Brain (organoid and tissue), 16 donors: ENCODE measurements at places on chromosomes 12 and 14.
A peak's percentile ranks its signal among the peaks of the same experiment; 100 is the strongest.

GRCh38 chr12:64457032-64457431 is 5.1 kb downstream of the TBK1 start:
- DNase-seq, result no peak

DNA sequence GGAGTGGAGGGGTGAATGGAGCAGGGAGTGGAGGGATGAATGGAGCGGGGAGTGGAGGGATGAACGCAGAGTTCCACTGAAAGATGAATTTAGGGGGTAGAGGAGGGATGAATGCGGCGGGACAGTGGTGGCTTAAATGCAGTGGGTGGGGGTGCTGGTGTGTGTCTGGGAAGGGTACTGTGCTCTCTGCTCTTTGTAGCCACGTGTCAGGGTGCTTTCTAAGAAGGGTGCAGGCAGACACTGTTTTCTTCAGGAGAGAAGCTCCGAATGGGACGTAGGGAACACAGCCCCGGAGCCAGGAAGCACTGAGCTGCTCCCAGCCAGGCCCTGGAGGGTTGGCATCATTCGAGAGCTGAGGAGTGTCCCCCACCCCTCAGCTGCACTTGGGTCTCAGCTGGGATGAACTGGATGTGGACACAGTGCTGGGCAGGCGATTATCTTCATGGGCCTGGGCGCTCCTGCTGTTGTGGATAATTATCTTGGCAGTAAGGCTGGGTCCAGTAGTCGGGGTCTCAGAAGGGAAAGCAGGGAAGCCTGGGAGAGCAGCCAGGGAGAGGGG is 9.5 kb upstream of the CEP170B start:
- no peak for DNase-seq

GRCh38 chr14:70002589-70003346 is 123.6 kb downstream of the SMOC1 start:
- DNase-seq, result no peak

DNA sequence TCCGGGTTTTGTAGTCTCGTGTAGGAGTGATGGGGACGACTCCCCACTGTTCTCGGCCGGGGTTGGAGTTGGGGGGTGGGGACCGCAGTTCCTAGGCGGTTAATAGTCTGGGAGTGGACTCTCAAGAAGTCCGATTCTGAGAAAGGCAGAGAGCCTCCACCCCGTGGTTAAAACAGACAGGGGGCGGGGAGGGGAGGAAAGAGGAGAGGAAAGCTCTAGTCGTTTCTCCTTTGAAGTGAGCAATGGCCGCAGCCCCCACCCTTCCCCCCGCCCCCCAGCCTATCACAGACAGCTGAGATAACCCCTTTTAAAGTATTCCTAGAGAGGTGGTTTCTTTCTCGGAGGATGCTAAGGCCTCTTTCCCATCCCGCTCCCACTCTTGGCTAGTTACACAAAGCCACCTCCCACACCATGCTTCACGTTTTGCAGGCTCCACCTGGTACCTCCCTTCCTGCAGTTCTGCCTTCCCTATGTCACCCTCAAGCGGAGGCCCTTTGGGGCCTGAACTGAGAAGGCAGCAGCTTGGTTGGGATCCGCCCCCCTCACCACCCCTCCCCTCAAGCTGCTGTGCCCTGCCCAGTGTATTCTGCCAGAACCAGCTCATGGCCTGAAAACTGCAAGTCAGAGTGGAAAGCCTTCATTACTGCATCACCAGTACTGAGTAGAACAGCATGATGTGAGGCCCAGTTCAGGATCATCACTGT is 853 bp downstream of the USP5 start:
- DNase-seq, result peak; percentile 55

DNA sequence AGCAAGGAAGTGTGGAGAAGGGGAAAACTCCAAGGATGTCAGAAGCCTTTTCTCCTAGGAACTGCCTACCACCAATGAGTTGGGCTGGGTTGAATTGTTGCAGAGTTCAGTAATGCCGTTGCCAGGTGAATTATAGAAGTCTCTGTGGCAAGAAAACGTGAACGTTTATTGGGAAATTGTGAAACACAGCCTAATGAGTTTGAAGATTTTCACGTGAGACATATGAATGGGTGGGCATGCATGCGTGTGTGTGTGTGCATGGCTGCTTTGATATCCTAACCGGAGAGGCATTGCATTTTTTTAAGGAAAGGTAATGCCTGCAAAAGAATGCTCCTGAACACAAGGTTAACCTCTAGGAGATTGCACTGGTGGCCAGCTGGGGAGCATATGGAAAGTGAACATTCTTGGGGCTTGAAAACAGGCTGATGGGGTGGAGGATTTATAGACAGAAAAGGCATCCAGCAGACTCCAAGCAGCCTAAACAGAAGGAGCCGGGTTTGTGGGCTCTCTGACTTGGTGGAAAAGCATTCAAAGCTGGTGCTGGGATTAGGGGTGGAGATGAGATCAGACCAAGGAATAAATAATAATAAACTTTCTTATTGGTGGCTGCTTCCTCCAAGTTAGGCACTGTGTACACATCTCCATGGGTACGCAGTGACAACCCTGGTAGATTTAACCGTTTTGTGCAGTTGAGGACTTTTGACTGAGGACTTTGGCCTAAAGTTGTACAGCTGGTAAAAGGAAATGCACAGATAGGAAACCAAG is 67.8 kb downstream of the NTF3 start:
- DNase-seq, result no peak

- DNase-seq, result no peak
Measured at GRCh38 chr12:63294327-63294632, 143.3 kb upstream of the AVPR1A start.

GRCh38 chr12:85835426-85836196 is 598 bp downstream of the RASSF9 start:
- no peak for DNase-seq

GRCh38 chr12:57027011-57027804 is 10.9 kb upstream of the TAC3 start:
- DNase-seq, result peak; percentile 74
